Diencephalon (tissue), 1 donor: ENCODE measurements at places on chromosomes 1 and 21. TPM values are rescaled to one million over a fixed set of nuclear protein-coding genes. Genes with fewer than 3 reads are reported as not detected.

Gene NR1I3
- not detected for total RNA-seq

Gene NMNAT2
- total RNA-seq, result 51.0 TPM

Gene REN
- not detected for total RNA-seq

Gene CSF3R
- total RNA-seq, result 4.6 TPM

Gene KLHL20
- total RNA-seq, result 30.9 TPM

Gene ASCL5
- total RNA-seq, result 0.23 TPM

Gene RHOU
- total RNA-seq, result 14.1 TPM

Gene BNIPL
- 0.23 TPM for total RNA-seq

Gene CRYBG2
- total RNA-seq, result 1.4 TPM

Gene SPATA45
- total RNA-seq, result 3.2 TPM

Gene NCAM2
- 162 TPM for total RNA-seq

Gene ANGPTL3
- total RNA-seq, result not detected

Gene CDKN2C
- total RNA-seq, result 7.4 TPM

Gene NTMT2
- total RNA-seq, result not detected

Gene RALGPS2
- total RNA-seq, result 67.8 TPM

Gene VPS13D
- total RNA-seq, result 64.8 TPM

Gene FBXO2
- total RNA-seq, result 11.5 TPM

Gene CYP4X1
- 26.1 TPM for total RNA-seq

Gene TRIM17
- total RNA-seq, result 4.4 TPM

Gene PLEKHN1
- total RNA-seq, result not detected

Gene VASH2
- 17.8 TPM for total RNA-seq

Gene PBX1
- total RNA-seq, result 142 TPM

Gene CFHR2
- total RNA-seq, result not detected

Gene WNT4
- total RNA-seq, result 11.3 TPM

Gene CNKSR1
- total RNA-seq, result 1.4 TPM

Gene SH2D1B
- not detected for total RNA-seq

Gene KRTAP19-1
- not detected for total RNA-seq

Gene SHE
- 2.5 TPM for total RNA-seq

Gene FBXO42
- total RNA-seq, result 31.4 TPM

Gene OR6N1
- total RNA-seq, result not detected

Gene KRTAP13-3
- not detected for total RNA-seq

Gene RASAL2
- 51.0 TPM for total RNA-seq

Gene PUSL1
- 15.2 TPM for total RNA-seq

Gene PRDM16
- 3.2 TPM for total RNA-seq

Gene KRTAP10-5
- total RNA-seq, result not detected

Gene ANGPTL1
- total RNA-seq, result 1.8 TPM

Gene SUSD4
- 50.1 TPM for total RNA-seq

Gene FABP3
- 70.6 TPM for total RNA-seq
